ENCODE measurements at places on chromosomes 11 and 22.
A peak's percentile ranks its signal among the peaks of the same experiment; 100 is the strongest.

DNA sequence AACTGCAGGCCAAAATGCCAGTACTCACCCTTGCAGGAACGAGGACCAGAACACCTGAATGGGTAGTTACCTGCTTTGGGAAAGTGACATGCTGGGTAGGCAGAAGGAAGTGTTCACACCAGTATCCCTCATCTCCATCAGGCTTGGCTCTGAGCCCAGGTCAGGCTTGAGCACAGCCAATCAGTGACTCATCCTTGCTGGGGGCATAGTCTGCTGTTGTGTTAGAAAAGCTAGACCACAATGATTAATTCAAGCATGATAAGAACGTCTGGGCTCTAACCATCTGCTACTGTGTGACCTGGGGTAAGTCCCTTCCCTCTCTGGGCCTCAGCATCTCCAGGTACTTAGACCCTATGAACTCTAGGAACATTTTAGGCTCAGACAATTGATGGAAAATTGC is 450.4 kb downstream of the MIAT start:
- peak; percentile 24 for DNase-seq

DNA sequence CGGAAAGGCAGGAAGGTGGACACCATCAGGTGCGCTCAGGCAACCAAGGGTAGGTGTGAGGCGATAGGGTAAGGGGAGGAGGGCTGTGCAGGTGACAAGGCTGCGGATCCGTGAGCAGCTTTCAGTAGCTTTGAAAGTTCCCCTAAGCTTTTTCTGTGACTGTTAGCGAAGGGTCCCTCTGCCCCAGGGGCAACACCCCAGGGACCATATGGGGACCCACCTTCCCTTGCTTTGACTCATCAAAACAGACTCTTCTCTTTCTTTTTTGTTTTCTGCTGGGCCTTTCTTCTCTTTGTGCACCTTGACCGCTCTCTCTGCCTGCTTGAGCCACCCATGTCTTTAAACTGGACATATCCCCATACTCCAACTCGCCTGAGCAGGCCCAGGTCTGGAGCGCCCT is 136.9 kb downstream of the FEZ1 start:
- DNase-seq = no peak

GRCh38 chr22:45238957-45239680 is 1.6 kb downstream of the KIAA0930 start:
- no peak for DNase-seq

DNA sequence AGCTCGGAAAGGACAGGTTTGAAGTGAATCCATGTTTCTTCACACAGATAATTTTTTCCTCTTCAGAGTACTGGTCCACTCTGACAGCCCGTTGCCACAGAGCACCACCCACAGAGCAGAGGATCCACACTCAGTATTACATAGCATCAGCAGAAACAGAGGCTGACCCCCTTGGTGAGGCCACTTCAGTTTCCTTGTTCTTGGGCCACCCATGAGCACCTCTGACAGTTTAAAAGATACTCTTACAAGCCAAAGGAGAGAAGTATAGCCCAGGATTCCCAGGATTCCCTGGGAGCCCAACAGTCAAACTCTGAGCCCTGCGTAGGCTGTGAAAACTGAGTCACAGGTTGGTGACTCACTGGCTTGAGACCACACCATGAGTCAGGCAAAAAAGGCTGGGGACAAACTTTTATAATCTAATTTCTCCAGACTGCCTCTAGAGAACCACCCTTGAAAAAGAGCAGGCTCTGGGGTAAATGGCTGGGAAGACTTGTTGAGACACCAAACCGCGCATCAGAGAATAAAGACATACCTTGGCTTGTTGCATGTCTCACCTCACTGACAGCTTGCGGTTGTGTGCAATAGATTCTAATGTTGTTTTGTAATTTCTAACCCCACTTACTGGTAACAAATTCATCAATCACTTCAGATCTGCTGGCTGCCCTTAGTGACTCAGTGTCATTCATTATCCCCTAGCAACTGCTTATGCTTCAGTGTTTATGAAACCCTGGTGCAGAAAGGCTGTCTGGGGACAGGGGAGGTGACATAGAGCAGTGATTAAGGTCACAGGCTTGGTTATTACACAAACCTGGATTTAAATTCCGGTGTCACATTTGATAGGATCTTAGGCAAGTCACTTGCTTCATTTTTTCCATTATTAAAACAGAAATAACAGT is 56.9 kb upstream of the PRSS23 start:
- no peak for DNase-seq

- no peak for DNase-seq
Measured at GRCh38 chr11:76251226-76251575, 44.9 kb upstream of the WNT11 start.

- DNase-seq = no peak
Measured at GRCh38 chr22:39409516-39410029, 10.0 kb downstream of the TAB1 start.

- DNase-seq = no peak
Measured at GRCh38 chr22:48918585-48919186, 909.0 kb downstream of the BRD1 start.

GRCh38 chr11:2423157-2424025 is 20.9 kb downstream of the TRPM5 start:
- DNase-seq = no peak

- DNase-seq = no peak
Measured at GRCh38 chr11:81444297-81444696, 1289.4 kb downstream of the FAM181B start.

DNA sequence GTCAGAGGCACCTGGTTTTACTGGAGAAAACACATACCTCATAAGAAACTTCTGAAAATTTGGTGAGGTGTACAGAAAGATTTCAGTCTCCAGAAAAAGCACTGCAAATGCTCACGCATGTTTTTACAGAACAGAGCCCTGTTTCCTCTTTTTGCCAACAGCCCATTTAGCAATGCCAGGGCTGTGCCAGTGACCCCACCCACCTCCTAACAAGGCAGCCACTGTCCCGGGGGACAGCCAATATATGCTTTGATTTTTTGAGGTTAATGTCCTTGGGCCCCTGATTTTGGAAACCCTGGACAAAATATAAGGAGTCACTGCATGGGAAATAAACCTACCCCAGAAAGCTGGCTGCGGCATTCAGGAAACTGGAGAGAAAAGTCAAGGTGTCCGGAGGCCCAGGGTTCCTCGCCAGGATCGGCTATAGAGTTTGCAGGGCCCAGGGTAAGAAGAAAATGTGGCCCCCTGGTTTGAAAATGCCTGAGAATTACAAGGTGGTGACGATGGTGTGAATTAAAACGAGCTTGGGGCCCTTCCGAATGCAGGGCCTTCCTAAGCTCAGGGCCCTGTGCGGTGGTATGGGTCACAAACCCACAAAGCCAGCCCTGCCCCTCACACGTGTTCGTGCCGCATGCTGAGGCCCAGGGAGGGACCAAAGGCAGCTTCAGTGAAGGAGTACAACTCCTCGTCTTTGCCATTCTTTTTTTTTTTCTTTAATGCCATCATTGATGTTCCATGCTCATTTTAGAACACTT is 71.1 kb upstream of the WNT7B start:
- DNase-seq = no peak

- no peak for DNase-seq
Measured at GRCh38 chr11:114209904-114210303, 86.3 kb upstream of the NNMT start.

Data from CD4-positive, alpha-beta T cell treated with Interferon alpha-2 for 1 hour (primary cell).